Stimulated activated CD4-positive, alpha-beta T cell treated with anti-CD3 and anti-CD28 coated beads, Interleukin-12 subunit alpha, Interleukin-12 subunit beta, amount 100 ng/mL, for 4 hours (primary cell): ENCODE measurements at places on chromosomes 13 and 19.

- no peak for DNase-seq
These were observed 14.4 kb upstream of the RUBCNL start for GRCh38 chr13:46401432-46401831.

- DNase-seq: no peak
These were observed 58.3 kb upstream of the CLDN10 start for GRCh38 chr13:95494082-95494681.

DNA sequence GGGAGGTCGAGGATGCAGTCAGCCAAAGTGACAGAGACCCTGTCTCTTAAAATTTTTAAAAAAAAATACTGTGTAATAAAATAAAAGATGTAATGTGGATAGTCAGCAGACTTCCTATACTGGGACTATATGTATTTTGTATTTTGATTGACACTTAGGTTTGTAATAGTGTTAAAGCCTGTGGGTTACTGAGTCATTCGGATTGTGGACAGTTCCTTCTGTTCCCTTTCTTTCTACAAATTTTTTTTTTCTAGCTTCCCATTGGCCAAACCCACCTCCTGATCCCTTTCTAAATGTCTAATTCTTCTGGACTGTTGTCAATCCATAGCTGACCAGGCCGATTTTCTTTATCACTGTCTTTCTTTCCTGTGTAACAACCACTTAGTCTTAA lies 108.0 kb downstream of the DNAJC3 start:
- no peak for DNase-seq

GRCh38 chr13:46771693-46772092 lies 25.3 kb downstream of the ESD start:
- DNase-seq: no peak

DNA sequence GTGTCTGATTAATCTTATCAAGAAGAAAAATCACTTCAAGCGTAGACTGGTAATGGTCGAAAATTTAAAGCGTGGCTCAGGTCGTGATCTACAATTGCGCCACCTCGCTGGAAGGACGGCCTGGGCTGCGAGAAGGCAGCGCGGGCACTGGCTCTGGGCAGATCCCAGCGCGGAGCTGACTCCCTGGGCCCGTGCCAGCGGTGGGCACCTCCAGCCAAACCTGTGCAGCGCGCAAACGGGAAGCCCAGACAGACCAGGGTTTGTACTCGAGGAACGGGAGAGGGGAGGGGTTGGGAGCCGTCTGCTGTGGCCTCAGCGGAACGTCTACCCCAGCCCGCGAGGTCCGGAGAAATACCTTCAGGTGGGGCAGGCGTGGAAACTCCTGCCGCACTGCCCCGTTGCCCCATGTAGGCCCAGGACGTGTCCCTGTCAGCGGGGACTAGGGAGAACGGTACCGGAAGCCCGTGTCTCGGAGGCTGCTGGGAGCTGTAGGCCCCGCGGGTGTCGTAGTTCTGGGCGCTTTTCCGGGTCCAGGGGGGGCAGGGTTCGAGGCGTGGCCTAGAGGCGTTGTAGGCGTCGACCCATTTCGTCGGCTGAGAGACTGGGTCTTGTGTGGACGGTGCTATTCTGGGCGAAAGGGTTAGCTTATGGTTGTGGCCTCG lies 21.1 kb downstream of the ZNF274 start:
- DNase-seq: no peak

GRCh38 chr19:17058236-17058635 lies 17.0 kb downstream of the HAUS8 start:
- DNase-seq: no peak

DNA sequence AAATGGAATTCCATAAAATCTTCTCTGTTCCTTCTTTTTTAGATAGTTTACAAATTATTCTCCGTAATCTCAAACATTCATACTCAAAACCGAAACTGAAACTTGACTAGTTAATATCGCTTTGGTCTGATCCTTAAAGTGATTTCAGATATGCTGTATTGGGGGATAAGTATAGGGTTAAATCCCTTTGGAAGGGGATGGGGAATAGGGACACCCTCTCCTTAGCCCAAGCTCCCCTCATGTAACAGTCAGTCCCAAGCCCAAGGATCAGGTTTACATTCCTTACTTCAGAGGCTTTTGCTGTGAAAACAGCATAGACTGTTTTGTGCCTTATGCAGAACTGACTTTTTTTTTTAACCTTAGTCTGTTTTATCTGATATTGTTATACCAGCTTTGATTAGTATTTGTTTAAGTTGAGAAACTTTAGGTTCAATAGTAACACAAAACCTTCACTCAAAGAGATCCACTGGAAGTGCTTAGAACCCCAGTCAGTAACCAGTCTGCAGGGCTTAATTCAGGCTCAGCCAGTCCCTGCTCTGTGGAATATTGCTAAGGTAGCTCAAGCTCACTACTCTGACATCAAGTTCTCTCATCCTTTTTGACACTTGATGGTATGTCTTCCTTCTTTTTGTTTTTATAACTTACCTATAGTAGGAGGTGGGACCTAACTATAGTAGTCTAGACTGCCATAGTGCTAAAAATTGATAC lies 10.5 kb downstream of the CDADC1 start:
- DNase-seq: no peak

- DNase-seq: no peak
These were observed 2.5 kb downstream of the TIMM50 start for GRCh38 chr19:39483141-39483540.

DNA sequence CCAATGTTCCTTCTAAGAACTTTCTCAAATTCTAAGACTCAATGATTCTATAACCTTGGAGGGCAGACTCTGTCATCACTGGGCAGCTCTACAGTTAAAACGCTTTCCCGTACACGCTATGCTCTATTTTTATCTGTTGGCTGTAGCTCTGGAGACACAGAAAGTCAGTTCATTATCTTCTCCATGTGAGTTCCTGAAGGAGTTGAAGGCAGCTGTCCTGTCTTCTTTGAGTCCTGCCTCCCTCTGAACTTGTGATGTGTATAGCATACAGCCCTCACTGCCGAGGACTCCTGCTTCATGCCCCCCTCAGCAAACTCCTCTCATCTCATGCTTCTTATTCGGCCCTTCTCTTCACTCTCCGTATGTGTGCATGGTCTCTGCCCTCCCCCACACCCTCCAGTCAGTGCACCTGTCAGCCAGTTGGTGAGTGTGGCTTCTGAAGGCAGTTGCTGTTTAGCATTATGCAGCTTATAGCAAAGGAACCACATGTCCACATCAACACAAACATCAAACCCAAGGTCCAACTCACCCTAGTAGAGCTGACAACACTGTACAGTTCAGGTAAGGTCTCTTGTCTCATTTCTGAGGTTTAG lies 504.9 kb downstream of the DIAPH3 start:
- no peak for DNase-seq

GRCh38 chr13:44694291-44694690 lies 118.2 kb upstream of the TSC22D1 start:
- no peak for DNase-seq

DNA sequence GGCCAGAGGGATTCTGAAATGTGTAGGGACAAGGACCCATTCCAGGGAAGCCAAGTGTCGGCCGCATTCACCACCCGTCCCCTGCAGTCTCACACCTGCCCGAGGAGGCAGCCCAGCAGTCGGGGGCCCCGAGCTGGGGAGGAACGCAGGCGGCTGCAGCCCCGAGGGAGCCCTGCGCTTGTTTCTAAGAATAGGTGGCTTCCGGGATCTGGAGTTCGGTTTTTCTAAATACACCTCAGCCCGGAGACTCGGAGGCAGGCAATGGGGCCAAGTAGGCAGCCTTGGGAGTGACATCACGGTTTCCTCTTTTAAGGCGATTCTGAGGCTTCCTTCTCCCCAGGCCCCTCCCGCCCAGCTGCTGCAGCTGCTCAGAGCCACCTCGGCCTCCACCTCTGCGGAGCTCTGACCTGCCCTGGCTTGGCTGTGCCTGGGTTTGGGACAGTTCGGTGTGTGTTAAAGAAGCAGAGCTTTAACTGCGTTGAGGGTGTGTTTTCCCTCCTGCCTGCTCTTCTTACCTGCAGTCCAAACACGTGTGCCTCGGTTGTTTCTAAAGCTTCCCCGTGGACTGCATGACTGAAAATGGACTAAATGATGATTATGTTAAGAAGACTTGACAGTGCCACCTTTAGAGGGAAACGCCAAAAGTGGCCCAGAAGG lies 80.5 kb downstream of the COL4A2 start:
- DNase-seq: no peak

- no peak for DNase-seq
These were observed 381.6 kb downstream of the KLF5 start for GRCh38 chr13:73440296-73440895.

DNA sequence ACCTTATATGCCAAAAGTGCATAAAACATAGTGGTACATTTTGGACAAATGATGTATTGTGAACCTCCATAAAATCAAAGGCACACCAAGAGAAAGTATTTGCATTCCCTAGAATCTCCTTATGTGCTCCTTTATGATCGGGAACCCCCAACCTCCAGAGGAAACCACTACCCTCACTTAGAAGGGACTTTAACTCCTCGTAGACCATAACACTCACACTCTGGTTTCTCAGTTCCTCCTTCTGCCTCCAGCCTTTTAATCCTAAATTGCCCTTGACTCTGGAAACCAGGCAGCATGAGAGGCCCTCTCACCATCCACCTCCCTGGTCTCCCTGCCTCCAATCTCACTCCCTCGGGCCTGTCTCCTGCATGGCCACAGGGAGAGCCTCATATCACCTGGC lies 9.8 kb upstream of the KCNN4 start:
- DNase-seq: no peak

- DNase-seq: no peak
These were observed 7.0 kb upstream of the ZNF17 start for GRCh38 chr19:57403737-57404563.

DNA sequence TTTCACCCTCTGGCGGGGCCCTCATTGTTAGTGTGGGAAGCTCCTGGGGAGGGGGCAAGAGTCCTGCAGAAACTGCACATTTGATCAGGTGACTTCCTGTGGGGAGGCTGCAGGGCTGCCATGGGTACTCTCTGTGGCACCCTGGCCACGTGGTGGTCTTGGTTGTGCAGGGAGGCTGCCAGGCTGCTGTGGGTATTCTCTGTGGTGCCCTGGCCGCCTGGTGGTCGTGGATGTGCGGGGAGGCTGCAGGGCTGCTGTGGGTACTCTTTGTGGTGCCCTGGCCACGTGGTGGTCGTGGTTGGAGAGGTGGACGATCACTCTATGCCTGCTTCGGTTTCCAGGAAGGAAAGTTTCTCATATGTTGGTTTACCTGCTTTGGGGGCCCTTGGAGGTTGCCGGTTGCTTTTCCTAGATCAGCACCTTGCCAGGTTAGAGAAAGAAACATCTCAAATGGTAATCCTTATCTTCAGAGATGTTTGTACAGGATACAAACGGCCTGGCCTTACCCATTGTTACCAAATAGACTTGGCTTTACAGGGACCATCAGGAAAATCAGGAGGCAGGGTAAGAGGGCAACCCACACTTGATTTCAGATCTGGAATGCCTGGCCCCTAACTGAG lies 22.9 kb downstream of the TEX29 start:
- no peak for DNase-seq

DNA sequence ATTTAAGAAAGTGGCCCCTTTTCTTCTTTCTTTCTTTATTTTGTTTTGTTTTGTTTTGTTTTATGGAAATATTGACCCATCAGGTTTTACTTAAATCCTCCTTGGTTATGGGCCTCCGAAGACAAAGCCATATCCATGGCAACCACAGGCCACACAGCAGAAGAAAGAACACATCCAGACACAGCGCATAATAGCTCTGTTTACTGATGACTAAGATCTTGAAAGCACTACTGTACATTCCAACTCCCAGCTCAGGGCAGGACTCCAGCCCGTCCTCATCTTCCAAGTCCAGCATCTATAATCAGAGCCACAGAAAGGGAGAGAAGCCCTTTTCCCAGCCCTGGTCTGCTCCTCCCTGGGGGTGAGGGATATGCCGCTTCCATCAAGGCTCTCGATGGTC lies 84.3 kb downstream of the NUFIP1 start:
- no peak for DNase-seq

GRCh38 chr19:41959056-41960053 lies at the start of gene RABAC1:
RABAC1 (minus strand) TSS chr19:41959321; CDS start chr19:41959292, 29 bp downstream.
- DNase-seq: peak; percentile 84

- DNase-seq: no peak
These were observed 751 bp downstream of the ERVK3-1 start for GRCh38 chr19:58305932-58306323.

- no peak for DNase-seq
These were observed 155.6 kb downstream of the TM9SF2 start for GRCh38 chr13:99656844-99657381.

DNA sequence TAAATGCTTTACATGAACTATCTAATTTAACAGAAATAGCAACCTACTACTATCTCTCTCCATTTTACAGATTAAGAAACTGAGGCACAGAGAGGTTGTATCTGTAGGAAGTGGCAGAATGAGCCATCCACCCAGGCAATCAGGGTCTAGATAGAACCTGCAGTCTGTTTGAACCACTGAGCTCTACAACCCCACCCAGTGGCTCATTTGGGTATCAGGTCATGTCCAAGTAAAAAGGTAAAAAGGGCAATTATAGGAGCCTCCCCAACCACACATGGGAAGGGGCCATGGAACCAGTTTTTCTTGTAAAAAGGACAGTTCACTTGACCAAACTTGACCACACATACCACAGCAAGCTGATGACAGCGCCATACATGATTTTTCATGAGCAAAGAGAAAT lies 92.9 kb upstream of the SGCG start:
- DNase-seq: peak; percentile 1

DNA sequence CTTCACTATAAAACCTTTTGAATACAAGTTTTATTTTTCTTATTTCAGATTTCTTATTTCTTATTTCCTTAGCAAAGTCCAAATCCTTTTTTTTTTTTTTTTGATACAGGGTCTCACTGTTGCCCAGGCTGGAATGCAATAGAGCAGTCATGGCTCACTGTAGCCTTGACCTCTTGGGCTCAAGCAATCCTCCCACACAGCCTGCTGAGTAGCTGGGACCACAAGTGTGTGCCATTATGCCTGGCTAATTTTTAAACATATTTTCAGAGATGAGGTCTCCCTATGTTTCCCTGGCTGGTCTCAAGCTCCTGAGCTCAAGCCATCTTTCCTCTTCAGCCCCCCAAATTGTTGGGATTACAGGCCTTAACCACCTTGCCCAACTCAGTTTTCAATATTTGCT lies 334.3 kb downstream of the DLEU7 start:
- no peak for DNase-seq

- DNase-seq: no peak
These were observed 85.3 kb downstream of the GADD45B start for GRCh38 chr19:2561221-2561620.

DNA sequence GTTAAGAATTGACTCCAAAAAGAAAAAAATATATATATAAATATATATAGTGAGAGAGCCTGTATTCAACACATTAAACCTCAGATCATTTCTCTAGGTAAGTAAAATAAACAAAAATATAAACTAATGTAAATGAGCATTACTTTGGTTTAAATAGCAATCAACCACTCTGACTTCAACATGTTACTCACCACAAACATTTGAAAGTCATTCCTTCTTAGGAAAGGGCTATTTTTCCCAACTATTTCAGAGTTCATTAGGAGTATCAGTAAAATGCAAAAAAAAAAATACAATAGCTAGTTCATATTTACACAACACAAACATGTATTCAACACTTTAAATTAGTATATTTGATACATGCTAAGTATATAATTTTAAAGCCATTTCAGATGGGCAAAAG lies 40.5 kb downstream of the KLF12 start:
- no peak for DNase-seq

DNA sequence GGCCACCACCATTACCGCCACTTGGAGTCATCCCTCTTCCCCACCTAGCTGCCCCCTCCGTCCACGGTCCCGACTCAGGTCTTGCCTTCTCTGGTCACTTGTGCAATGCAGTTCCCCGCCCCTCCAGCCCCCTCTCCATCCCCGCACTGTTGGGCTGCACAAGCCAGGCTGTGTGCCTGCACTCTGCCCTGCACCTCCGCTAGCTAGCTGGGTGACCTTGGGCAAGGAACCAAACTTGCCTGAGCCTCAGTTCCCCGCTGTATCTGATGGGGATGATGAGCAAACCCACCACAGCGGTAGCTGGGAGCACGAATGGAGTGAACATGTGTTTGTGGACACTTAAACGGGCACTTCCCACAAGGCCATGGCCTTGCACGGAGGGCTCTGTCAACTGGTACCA lies 5.6 kb upstream of the TMEM147 start:
- DNase-seq: no peak
